Caco-2 (cell line): ENCODE measurements at places on chromosomes 16 and 17.

DNA sequence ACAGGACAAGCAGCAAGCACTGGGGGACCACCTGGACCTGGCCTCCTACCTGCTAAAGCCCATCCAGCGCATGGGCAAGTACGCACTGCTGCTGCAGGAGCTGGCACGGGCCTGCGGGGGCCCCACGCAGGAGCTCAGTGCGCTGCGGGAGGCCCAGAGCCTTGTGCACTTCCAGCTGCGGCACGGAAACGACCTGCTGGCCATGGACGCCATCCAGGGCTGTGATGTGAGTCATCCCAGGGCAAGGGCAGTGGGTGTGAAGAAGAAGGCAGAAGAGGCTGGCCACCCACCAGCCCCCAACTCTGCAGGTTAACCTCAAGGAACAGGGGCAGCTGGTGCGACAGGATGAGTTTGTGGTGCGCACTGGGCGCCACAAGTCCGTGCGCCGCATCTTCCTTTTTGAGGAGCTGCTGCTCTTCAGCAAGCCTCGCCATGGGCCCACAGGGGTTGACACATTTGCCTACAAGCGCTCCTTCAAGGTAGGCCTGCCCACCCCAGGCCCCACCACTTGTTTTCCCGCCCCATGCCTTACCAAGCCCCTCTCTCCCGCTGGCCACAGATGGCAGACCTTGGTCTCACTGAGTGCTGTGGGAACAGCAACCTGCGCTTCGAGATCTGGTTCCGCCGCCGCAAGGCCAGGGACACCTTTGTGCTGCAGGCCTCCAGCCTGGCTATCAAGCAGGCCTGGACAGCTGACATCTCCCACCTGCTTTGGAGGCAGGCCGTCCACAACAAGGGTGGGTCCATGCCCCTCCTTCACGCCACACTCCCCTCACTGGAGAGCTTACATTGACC, 7.3 kb downstream of the PLEKHG4 start:
- DNase-seq, result no peak

GRCh38 chr16:75282466-75283281, 31.2 kb upstream of the BCAR1 start:
- DNase-seq, result no peak

DNA sequence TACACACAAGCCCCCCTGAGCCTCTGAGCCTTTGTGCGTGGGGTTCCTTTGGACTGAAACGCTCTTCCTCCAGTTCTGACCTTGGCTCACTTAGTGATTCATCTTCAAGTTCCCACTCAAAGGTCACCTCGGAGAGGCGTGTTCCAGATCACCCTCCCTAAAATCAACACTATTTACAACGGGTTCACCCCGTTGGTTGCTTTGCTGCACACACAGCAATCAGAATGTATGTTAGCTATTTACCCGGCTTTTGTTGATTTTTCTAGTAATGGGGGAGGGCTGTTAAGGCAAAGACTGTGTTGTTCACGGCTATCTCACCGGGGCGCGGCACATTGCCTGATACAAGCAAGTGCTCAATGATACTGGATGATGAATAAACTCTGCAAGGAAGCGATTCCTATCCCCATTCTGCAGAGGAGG, 977 bp downstream of the NAGPA start:
- peak; percentile 13 for DNase-seq

- no peak for DNase-seq
These were observed 10.7 kb upstream of the NOS2 start for GRCh38 chr17:27810902-27811557.
